ENCODE measurements at places on chromosomes 3 and 15.

GRCh38 chr15:42775416-42775815 lies 38.5 kb upstream of the CDAN1 start:
- no peak for DNase-seq

- no peak for DNase-seq
These were observed 36.2 kb upstream of the LDHAL6B start for GRCh38 chr15:59170295-59171066.

DNA sequence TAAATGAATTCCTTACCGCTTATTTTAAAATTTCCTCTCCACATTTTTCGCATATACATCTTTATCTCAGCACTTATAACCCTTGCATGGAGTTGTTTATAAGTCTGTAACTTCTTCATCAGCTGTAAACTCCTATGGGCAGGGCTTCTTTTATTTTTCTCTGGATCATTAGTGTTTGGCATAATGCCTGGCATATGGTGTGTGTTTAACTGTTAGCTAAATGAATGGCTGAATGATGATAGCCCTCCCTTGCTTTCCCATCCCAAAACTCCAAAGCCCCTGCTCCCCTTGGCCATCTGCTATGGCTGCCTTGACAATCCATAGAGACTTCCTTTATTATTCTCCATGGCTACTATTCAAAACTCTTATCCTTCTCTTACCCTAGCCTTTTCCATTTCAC lies 48.1 kb upstream of the SEMA6D start:
- no peak for DNase-seq

DNA sequence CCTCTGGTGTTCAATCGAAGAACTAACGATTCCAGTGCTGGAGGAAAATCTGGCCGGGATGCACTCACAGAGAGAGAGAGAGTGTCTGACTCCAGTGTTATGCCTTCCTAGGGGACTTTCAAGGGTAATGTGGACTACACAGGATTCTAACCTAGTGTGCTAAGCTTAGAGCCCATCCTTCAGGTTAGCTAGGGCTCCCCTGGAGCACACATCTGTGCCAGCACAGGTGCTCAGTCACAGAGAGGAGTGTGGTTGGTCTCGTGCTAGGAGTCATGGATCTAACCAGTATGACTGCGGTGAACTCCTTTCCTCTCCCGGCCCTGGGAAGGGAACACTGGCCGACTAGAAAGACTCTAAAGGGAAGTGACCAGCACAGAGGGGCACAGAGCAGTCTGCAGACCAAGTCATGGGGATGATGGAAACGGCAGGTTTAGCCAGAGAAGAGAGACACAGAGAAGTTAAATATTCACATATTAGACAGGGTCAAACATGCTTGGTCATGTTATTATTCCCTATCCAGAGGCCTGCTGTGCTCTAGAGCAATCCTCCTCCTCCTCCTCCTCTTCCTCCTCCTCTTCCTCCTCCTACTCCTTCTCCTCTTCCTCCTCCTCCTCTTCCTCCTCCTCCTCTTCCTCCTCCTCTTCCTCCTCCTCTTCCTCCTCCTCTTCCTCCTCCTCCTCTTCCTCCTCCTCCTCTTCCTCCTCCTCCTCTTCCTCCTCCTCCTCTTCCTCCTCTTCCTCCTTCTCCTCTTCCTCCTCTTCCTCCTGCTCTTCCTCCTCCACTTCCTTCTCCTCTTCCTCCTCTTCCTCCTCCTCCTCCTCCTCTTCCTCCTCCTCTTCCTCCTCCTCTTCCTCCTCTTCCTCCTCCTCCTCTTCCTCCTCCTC lies 280.3 kb downstream of the XXYLT1 start:
- no peak for DNase-seq
